CD4-positive, alpha-beta T cell treated with Interleukin-15 for 4 hours (primary cell): ENCODE measurements at places on chromosomes 7 and 10.
A peak's percentile ranks its signal among the peaks of the same experiment; 100 is the strongest.

DNA sequence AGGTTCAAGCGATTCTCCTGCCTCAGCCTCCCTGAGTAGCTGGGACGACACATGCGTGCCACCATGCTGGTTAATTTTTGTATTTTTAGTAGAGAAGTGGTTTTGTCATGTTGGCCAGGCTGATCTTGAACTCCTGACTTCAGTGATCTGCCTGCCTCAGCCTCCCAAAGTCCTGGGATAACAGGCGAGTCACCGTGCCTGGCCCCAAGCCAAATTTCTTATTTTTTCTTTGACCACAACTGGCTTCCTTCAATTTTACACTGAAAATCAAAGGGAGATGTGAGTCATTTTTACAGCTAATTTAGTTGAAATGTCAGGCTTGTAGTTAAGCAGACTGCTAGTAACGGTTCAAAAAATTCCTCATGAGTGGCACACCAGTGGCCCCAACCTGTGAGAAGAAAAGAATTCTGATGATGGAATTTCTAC lies 7.8 kb downstream of the RNF216 start:
- peak; percentile 71 for DNase-seq

DNA sequence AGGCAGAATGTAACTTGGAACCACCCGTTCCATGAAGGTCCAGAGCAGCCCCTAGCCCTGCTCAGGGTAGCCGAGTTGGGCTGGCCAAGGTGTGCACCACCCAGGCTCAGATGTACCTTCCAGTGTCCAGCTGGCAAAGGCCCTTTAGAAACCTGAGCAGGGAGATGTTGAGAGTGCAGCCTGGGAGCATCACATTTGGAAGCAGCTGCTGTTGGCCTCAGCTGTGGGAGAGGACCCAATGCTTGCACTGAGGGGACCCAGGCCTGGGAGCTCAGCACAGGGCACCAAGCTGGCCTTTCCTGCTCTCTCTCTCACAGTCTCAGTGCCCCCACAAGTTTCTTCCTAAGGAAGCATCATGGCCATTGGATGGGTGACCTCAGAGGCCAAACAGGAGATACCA lies 33.5 kb downstream of the ANXA8 start:
- DNase-seq, result no peak

DNA sequence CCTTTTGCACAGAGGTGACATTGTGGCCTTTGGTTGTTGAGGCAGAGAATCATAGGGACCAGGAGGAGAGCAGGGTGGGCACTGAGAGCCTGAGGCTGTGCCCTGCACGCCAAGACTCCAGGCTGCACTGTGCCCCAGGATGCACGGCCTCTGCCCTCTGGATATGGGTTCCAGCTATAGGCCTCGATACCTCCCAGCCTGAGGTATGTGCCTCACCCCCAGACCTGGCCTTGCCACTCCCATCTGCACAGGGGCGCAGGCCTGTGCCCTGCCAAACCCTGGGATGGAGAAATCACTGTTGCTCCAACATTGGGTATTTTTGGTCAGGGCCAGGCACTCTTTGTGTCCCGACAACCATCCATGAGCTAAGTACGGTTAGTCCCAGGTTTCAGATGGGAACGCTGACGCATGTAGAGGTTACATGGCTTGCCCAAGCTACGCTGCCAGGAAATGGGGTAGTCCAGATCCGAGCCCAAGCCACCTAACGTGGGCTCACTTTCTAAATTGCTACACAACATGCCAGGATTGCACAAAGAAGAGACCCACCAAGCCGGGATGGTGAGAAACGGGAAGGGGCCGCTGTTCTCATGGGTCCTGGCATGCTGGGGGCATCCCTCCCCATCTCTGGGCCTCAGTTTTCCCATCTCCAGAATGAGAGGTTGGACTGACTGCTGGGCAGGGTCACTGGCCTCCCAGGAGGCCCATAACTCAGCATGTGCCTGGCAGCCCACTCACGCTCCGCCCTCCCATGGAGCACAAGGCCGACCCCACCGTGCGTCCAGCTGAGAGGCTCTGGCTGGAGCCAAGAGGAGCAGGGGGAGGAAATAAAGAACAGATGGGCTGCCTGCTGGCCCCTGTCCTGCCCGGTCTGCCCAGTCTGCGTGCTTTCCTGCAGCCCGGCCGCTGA lies 44.2 kb downstream of the ZCCHC24 start:
- no peak for DNase-seq

- DNase-seq, result no peak
Measured at GRCh38 chr10:34186745-34187144, 628.4 kb downstream of the PARD3 start.

- no peak for DNase-seq
Measured at GRCh38 chr7:108189733-108190388, 59.7 kb upstream of the LAMB4 start.

- DNase-seq, result no peak
Measured at GRCh38 chr10:18351421-18351820, 211.2 kb downstream of the CACNB2 start.

DNA sequence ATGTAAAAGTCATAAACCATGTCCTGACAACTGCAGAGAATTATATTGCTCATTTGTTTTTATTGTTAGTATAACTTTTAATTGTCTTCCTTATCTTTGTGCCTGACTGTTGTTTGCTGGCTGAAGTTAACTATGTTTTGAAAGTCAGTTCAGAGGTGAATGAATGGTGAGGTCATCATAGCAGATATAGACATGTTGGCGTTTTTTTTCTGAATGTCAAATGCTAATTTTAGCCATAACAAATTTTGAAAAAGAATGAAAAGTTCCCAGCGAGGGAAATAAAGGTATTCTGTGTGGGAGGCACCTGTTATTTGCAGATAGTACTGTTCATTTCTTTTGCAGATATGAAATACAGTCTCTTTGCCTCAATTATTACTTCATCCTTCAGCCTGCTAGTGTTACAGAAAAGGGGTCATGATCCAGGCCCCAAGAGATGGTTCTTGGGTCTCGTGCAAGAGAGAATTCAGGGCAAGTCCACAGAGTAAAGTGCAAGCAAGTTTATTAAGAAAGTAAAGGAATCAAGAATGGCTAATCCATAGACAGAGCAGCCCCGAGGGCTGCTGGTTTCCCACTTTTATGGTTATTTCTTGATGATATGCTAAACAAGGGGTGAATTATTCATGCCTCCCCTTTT lies 96.5 kb downstream of the CAMK1D start:
- DNase-seq, result no peak

GRCh38 chr7:47354071-47354470 lies 227.8 kb downstream of the TNS3 start:
- no peak for DNase-seq

GRCh38 chr7:102208826-102209225 lies 77.8 kb upstream of the SH2B2 start:
- DNase-seq, result no peak

DNA sequence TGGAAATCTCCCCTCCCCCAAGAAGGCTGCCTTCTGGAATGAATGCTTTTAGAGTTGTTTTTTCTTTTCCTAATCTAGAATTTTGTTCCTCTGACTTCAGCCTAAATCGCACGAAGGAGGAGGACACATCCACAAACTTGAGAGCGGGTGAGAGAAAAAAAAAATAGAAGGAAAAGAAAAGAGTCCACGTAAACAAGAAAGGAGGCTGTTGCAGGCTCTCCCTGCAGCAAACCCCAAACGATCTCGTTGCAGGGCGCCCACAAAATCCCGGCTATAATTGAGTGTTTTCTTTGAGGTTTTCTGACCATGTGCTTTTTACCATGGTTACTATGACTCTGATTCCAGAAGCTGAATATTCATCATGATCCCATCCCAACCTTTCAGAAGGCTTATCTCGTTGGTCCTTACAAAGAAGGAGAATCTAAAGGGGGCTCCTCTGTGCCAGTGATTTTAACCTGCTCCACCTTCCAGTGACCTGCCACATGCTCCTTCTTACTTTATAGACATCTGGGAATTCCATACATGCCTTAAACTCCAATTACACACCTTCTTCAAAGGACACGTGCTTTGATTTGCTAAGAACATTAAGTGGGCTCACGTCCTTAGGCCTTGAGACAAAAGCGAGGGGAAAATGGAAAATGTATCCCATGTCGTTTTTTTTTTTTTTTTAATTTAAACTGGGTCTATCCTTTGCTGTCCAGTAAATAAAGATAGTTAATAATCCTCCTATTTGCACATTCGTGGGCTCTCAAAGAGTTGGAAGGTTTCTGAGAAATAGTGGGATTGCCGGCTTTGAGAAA lies 5.8 kb downstream of the TWIST1 start:
- no peak for DNase-seq

GRCh38 chr7:20642166-20642565 lies 26.7 kb downstream of the ABCB5 start:
- no peak for DNase-seq

- DNase-seq, result no peak
Measured at GRCh38 chr7:47333959-47334358, 248.0 kb downstream of the TNS3 start.

GRCh38 chr10:24009115-24009514 lies 199.8 kb upstream of the KIAA1217 start:
- no peak for DNase-seq

DNA sequence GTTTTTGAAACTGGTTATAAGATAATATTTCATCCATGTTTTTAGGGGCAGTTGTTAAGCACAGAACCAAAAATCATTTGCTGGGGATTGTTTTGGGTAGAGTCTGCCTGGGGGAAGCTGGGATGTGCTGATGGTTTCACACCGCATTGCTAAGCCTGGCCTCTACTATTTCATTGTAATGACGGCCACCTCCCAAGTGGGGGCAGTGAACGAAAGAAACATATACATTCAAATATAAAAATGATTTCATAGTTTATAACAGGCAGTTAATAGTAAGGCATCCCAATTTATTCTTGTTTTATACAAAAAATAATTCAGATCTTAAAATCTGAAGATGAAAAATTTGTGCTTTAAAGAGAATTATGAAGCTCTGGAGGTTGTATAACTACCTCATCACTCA lies 750.8 kb downstream of the REEP3 start:
- DNase-seq, result no peak

- no peak for DNase-seq
Measured at GRCh38 chr10:132564249-132564605, 26.6 kb downstream of the INPP5A start.

DNA sequence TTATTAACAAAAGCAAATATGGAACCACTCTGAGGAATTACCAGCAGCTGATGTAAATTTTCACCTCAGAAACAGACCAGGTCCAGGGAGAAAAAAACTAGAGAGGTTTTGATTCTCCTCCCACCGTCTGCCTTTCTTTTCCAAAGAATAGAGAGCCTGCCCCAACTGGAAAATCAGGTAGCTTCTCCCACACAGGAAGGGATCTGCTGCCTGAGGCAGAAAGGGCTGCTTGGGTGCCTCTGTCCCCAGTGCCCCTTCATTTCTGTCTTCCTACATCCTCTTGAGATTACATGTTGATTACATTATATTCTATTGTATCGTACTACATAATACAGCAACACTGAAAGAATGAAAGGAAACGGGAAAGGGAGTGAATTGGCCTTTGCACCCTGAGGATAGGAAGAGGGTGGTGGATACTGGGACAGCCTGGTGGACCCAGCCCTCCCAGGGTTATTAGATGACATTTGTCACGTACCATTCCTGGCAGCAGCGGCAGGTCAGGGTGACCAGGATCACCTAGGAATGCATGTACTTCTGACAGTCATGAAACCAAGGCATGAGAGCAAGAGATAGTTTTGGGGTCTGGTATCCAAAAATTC lies 8.9 kb downstream of the ST8SIA6 start:
- no peak for DNase-seq

DNA sequence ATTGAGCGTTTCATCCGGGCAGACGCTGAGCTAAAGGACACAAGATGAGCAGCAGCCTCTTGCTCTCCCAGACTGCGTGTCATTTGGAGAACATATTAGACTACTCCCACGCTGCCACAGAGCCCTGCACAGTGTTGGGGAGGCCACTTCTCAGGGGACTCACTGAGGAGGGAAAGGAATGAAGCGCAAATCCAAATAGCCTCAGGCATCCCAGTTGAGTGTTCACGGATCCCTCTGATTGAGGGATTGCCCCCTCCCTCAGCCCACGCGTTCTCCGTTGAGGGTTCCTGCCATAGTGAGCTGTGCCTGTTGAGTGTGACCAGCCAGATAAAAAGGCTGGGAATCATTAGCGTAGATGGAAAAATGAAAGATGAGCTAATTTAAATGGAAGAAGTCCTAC lies 563.4 kb downstream of the ACTR3B start:
- no peak for DNase-seq

DNA sequence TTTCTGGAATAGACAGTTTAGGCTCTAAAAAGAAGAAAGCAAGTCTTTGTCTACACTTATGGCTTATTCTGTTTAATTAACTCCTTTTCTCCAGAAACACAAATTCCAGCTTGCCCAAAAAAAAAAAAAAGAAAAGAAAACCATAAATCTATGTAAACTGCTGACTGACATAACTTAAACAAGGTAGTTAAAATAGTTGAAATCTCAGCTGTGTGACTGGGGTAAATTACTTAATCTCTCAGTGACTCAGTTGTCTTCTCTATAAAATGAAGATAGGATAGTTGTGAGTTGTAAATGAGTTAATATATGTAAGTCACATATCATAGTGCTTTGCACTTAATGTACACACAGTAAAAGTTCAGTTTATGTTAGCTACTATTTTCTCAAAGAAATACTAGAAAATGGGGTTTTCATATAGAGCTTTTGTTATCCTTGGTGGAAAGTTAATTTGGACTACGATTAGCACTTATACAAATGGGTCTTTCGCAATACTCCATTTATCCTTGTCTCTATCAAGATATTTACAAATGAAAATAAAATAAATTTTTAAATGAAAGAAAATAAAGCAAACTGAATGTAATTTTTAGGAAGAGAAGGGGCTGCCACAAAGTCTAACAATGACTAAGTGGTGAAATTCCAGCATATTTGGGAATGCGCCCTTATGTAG lies 200.9 kb downstream of the MBL2 start:
- DNase-seq, result no peak

- DNase-seq, result no peak
Measured at GRCh38 chr7:3971323-3971722, 670.3 kb downstream of the SDK1 start.

GRCh38 chr10:124293616-124294449 lies 124.9 kb downstream of the OAT start:
- DNase-seq, result no peak

DNA sequence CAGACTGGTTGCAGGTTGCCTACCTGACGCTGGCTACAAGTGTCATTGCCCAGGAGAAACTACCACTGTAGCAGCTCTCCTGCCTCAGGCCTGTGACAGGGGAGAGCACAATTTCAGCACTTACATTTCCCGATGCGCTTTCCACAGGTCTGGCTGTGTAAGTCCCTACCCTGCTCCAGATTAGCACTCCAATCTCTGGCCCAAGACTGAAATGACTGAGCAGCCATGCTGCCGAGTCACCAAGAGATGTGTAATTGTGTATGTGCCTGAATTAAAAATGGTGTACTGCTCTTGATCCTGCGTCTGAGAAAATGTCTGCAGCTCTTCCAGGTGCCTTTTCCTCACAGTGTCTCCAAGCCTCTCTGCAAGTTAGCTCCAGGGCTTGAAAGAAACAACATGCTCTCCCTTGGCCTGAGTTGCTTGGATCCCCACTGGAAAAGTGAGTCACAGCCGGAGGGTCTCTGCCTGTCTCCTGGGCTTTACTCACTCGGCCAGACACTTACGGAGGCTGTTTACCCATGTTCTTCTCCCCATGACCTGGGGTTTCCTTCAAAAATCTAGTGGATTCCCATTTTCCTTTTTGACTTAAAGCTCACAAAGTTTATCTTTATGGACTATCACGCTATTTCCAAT lies 1001.7 kb upstream of the KCND2 start:
- DNase-seq, result no peak
